ENCODE measurements at places on chromosomes 2 and 18.

GRCh38 chr2:35831385-35831784 lies 524.2 kb upstream of the CRIM1 start:
- DNase-seq: no peak

DNA sequence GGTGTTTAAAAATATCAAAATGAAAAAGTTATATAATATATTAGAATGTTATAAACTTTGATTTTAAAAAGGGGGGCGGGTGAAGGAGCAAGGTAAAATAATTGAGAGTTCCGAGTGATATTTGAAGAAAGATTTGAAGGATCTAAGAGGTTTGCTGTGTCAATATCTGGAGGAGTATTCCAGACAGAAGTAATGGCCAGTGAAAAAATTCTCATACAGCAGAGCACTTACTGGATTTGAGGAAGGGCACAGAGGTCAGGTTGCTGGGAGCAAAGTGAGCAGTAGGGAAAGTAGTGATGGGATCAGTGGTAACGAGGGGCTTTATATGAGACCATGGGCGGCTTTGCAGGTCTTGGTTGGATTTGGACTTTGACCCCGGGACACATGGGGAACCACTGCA lies 531.5 kb downstream of the ADCYAP1 start:
- DNase-seq: no peak

DNA sequence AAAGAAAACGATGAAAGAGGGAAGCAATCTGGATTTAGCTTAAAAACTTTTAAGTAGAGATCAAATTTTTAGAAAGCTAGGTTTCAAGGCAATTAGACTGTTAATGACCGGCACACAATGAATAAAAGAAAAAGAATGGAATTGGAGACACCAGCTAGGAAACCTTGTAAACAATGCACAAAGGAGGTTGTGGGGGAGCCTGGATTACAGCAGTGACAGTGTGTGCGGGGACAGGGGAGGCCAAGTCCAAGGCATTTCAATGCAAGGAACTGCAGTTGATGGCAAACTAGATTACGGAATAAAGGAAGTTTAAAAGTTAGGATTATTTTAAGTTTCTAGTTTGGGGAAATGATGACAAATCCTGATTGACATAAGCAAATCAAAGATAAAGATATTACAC lies 74.5 kb downstream of the DTNB start:
- DNase-seq: no peak

GRCh38 chr2:177639262-177639914 lies 246.8 kb downstream of the AGPS start:
- no peak for DNase-seq

DNA sequence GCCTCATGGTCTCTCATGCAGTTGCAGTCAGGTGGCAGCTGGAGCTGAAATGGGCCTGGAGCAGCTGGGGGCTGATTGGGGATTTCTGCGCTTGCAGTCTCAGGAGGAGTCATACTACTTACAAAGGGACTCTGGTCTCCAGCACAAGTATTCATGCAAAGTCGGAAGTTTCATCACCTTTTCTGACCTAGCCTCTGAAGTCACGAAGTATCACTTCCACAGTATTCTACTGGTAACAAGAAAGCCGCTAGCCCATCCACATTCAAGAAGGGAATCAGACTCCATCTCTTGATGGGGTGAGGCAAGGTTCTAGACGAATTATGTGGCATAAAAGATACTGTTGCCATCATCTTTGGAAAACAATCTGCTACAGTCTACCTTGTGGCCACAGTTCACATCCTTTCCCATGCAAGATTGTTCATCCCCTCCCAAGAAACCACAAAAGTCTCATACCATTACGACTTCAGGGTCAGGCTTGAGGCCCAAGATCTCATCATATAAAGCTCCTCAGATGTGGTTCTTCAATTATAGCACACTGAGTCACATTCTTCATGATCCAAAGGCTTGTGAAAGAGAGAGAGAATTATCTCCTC lies 95.3 kb downstream of the SMC6 start:
- DNase-seq: no peak

Data from activated T-helper 9 cell treated with anti-CD3 and anti-CD28 coated beads, Interleukin-2, amount 50 U/mL, for 16 hours (primary cell).